ENCODE measurements at places on chromosomes 5 and 9.

GRCh38 chr9:116334546-116335150 is 181.1 kb downstream of the PAPPA start:
- DNase-seq, result no peak

GRCh38 chr9:82650368-82650767 is 412.6 kb downstream of the RASEF start:
- no peak for DNase-seq

GRCh38 chr9:106918825-106919509 is 56.0 kb downstream of the ZNF462 start:
- DNase-seq, result no peak

- no peak for DNase-seq
Observed at GRCh38 chr5:8952147-8952546, 593.7 kb downstream of the SEMA5A start.

DNA sequence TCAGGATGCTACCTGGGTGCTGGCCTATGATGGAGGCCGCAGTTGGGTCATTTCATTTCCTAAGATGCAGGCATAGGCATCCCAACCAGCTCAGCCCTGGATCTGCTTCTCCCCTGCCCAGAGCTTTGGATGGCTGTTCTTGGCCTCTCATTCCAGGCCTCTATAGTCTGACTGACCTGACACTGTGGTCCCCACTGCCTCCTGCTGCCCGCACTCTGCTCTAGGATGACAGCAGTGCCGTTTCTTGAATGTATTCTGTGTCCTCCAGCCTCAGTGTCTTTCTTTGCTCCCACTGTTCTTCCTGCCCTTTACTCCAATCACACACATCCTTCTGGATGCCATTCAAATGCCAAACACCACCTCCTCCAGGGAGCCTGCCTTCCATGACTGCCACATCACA is 235.7 kb downstream of the HSPA4 start:
- DNase-seq, result no peak

DNA sequence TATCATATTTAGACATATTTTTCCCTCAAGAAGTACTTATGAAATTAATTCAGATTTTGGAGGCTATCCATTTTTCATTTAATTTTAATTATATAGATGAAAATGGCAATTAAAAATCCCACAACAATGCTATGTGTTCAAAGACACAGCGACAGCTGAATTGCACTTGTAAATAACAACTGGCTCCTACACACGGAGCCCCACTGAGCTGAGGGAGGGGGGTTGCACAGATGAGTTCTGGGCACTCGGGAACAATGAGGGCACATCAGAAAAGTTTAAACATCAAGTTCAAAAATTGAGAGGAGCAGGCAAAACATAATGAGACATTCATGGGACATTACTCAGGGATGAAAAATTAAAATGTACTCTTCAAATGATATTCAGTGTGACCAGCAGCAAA is 104.9 kb downstream of the MARCHF3 start:
- no peak for DNase-seq

- DNase-seq, result no peak
Observed at GRCh38 chr5:74660140-74660539, 19.6 kb upstream of the ENC1 start.

DNA sequence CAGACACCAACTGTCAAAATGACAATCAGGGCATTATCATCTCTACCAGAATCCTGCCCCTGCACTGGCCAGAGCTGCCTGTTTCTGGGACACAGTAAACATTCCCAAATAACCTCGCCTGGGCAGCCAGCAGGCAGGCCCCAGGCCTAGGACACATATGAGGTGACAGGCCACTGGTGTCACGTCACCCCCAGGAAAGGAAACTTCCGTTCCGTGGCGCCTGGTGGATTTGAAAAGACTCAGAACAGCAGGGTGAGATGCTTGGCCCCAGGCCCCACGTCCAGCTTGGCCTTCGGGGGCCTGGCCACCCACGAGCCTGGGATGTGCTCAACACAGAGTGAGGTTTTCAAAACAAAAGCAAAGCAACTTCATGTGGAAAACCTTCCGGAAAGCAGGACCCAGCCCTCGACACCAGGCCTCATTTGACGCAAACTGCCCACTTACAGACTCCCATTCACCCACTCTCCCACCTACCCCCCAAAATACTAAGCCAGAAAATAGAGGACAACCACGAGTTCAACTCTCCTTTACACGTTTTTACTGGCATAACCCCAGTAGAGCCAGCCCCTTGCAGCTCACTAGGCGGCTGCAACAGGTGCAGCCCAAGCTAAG is 1.2 kb downstream of the SEMA4D start:
- DNase-seq, result no peak

DNA sequence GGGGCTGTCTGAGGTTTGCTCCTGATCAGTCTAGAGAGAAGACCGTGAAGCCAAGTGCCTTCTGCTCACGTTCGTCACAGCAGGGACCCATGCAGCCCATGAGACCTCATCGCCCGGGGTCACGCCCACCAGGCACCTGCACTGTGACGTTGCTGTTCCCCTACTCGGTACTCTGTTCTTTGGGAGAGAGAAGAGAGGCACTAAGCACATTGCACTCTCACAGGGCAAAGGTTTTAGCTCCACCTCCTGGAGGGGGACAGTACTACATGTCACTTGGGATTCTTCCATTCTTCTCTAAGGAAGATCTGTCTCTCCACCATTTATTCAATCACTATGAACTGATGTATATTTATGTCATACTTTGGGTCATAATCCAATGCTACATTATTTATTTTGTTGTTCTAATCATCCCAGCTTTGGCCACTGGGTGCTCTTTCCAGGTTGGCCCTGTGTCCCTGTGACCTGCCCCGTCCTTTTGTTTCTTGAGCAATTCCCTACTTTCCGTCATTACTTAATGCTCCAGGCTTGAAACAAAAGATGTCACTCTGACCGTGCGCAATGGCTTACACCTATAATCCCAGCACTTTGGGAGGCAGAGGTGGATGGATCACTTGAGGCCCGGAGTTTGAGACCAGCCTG is 31.4 kb upstream of the BRD3 start:
- DNase-seq, result peak; percentile 14

GRCh38 chr5:153818626-153819025 is 220.1 kb downstream of the FAM114A2 start:
- DNase-seq, result no peak

- no peak for DNase-seq
Observed at GRCh38 chr9:125985142-125985997, 238.2 kb downstream of the PBX3 start.

GRCh38 chr5:99063737-99064136 is 134.9 kb upstream of the CHD1 start:
- DNase-seq, result no peak

- DNase-seq, result no peak
Observed at GRCh38 chr9:68763104-68763503, 58.1 kb downstream of the PIP5K1B start.

GRCh38 chr5:159449925-159450324 is 119.6 kb upstream of the IL12B start:
- no peak for DNase-seq

DNA sequence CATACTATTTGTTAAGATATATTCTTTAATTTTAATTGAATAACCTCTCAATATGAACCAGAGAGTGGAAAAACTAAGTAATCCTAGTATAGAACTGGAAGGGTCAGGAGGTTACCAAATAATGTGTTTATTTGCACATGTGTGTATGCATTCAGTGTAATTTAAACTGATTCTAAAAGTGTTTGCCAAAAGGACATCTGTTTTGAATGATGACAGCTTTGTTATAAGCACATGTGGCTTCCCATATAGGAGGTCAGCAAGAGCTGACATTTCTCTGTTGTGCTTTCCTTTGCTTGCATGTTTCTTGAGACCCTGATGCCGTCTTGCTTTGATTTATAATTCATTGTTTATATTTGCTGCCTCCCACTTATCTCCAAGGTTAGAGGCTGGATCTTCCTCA is 383.4 kb downstream of the BRINP1 start:
- no peak for DNase-seq

- no peak for DNase-seq
Observed at GRCh38 chr5:78899922-78900362, 85.2 kb downstream of the ARSB start.

GRCh38 chr9:91972076-91972626 is 22.1 kb upstream of the ROR2 start:
- no peak for DNase-seq

- no peak for DNase-seq
Observed at GRCh38 chr5:76831110-76831452, 12.3 kb downstream of the F2RL1 start.

DNA sequence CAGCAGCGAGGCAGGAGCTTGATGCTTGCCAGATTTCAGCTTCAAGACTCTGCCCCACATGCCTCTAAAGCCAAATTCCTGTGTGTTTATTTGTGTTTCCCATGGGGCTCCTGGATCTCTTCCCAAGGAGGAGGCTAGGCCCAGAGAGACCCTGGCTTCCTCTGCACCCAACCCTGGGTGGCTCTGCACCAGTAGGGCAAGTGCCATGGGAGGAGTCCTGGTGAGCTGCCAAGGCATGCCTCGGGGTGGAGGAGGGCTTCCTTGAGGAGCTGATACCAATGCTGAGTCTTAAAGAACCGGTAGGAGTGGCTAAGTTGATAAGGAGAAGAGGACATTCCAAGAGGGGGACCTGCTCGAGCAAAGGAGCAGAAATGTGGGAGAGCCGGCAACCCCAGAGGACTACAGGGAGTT is 6.8 kb upstream of the TIFAB start:
- DNase-seq, result no peak

DNA sequence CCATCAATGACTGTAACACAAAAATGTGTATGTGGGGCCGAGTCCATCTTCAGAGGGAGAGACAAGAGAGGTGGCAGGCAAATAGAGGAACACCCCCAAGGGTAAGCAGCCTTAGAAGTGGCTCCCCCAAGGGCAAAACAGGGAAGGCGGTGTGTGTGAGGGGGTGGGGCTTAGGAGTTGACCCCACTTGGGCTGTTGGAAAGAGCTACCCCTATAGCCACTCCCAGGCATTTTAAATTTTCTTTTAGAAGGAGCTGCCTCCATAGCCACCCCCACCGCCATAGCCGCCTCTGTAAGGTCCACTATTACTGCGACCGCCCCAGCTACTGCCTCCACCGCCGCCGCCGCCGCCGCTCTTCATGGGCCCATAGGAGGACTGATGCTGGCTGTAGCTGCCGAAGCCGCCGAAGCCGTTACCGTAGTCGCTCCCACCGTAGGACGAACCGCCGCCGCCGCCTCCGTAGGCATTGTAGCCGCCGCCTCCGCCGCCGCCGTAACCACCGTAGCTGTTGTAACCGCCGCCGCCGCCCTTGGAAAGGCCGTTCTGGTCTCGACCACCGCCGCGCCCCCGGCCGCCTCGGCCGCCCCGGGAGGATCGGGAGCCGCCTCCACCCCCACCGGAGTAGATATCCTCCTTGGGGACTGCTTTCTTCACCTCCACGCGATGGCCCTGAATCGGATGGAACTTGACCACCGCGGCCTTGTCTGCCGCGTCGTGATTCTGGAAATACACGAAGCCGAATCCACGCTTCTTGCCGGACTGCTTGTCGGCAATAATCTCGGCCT is 1.1 kb downstream of the HNRNPA0 start:
- no peak for DNase-seq

DNA sequence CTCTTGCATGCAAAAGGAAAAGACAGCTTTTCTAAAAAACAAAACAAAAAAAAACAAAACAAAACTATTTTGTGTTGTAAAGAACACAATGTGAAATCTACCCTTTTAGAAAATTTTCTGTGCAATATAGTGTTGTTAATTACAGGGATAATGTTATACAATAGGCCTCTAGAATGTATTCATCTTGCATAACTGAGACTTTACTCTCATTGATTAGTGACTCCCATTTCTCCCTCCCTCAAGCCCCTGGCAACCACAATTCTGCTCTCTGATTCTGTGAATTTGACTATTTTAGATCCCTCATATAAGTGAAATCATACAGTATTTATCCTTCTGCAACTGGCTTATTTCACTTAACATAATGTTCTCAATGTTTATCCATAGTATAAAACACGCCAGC is 234.1 kb downstream of the TMEM161B start:
- DNase-seq, result no peak

DNA sequence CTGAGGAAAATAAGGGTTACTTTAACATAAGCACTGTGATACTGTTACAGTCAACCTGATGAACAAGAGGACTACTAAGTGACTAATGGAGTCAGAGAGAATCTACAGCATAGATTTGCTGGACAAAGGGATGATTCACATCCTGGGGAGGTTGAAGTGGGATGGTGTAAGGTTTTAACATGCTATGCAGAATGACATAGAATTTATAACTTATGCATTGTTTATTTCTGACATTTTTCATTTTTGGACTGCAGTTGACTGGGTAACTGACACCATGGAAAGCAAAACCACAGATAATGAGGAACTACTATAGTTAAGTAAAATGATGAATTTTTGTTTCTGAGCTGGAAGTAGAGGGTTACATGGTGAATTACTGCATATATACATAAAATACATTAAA is 389.2 kb downstream of the MAT2B start:
- DNase-seq, result no peak

- no peak for DNase-seq
Observed at GRCh38 chr9:35956651-35957050, 1.3 kb downstream of the OR2S2 start.

- no peak for DNase-seq
Observed at GRCh38 chr5:135739383-135739981, 95.0 kb upstream of the SLC25A48 start.

GRCh38 chr9:96236854-96237550 is 65.0 kb downstream of the HSD17B3 start:
- no peak for DNase-seq

- no peak for DNase-seq
Observed at GRCh38 chr5:95163079-95163478, 121.8 kb downstream of the MCTP1 start.

All from activated CD4-positive, CD25-positive, alpha-beta regulatory T cell (primary cell).